ENCODE measurements at places on chromosomes 1 and 21. TPM values are rescaled to one million over a fixed set of nuclear protein-coding genes. Genes with fewer than 3 reads are reported as not detected.

The TCHH gene
- 1.4 TPM for polyA plus RNA-seq

The SPRR1A gene
- polyA plus RNA-seq, result 41.1 TPM

The NBPF3 gene
- polyA plus RNA-seq, result 1.6 TPM

The IL19 gene
- 1.0 TPM for polyA plus RNA-seq

The FAM72D gene
- polyA plus RNA-seq, result 2.0 TPM

The S100A9 gene
- 1,119 TPM for polyA plus RNA-seq

The PCSK9 gene
- 0.05 TPM for polyA plus RNA-seq

The CLCA4 gene
- 0.59 TPM for polyA plus RNA-seq

The TPTE gene
- polyA plus RNA-seq, result not detected

The FALEC gene
- polyA plus RNA-seq, result 0.16 TPM

The CDC7 gene
- 8.1 TPM for polyA plus RNA-seq

GRCh38 chr21:29829564-29830275 is 110.1 kb downstream of the GRIK1 start:
- no peak overlapping the region for H3K4me3 ChIP-seq
- DNase-seq, result no peak
- H3K27ac ChIP-seq, result no peak overlapping the region
- H3K36me3 ChIP-seq, result no peaks in the 10 kb centered on the region

- H3K4me3 ChIP-seq, result no peak overlapping the region
- no peaks in the 10 kb centered on the region for H3K27me3 ChIP-seq
These were observed 11.3 kb upstream of the LRRC8D start for GRCh38 chr1:89809556-89809955.

DNA sequence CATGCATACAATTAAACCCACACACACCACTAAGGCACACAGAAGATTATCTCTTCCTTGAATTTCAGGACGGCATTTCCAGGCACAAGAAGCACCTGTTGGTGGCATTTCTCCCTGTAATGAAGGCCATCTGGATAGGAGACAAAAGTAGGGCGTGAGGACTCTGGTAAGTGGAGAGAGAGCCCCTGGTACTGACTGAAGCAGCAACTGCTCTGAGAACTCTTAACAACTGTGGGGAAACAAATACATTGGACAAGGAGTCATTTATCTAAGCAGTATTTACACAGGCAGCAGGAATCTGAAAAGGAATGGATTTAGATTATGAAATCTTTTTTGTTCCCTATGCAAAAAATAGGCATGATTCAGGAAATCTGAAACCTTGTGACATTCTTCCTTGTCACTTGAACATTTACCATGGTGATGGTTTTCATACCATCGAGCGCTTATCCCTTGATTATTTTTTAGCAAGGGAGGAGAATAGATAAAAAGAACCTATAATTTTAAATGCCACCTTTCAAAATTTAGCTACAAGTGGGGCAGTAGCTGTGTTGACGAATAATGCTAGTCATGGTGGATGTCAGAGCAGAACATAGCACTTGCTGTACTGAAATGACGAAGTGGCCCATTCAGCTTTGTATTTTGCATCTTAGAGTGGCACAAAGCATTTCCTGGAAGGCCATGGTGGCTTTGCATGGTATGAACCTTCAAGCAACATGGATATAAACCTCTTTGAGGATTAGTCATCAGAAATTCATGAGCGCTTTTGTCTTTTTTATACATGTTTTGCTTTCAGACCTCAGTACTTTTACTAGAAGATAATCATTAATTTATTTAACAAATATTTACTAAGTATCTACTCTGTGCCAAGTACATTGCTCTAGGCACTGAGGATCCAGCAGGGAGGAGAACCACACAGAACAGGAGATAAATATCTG is 362.0 kb downstream of the ADGRL2 start:
- H3K27me3 ChIP-seq, result no peaks in the 10 kb centered on the region
- no peak overlapping the region for H3K4me3 ChIP-seq
- no peak for DNase-seq

DNA sequence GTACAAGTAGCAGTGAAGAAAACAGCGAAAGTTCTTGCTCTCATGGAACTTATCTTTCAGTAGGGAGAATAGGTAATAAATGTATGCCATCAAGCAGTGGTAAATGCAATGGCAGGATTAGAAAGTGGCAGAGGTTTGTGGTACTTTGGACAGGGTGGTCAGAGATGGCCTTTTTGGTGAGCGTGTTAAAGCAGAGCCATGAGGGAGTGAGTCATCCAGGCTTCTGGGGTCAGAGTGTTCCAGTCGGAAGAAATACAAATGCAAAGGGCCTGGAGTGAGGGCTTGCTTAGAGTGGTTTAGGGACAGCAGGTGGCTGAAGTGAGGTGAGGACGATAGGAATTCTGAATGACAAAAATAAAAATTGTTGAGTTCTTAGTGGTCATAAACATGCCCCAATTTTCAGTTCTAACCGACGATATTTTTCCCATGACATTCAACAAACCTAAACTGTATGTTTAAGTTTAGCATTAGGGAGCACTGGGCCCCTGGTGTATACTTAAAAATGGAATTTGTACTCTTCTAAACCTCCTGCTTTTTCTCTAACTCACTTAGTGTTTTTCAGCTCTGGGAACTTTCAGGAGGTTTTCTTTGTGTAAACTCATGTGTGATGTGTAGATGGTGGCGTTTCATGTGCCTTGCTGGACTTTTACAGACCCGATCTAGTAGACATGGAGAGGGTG is 78.2 kb downstream of the MACF1 start:
- DNase-seq, result no peak
- no peak overlapping the region for H3K4me3 ChIP-seq
- H3K36me3 ChIP-seq, result peaks cover 49% of the 10 kb centered on the region
- H3K27me3 ChIP-seq, result no peaks in the 10 kb centered on the region

DNA sequence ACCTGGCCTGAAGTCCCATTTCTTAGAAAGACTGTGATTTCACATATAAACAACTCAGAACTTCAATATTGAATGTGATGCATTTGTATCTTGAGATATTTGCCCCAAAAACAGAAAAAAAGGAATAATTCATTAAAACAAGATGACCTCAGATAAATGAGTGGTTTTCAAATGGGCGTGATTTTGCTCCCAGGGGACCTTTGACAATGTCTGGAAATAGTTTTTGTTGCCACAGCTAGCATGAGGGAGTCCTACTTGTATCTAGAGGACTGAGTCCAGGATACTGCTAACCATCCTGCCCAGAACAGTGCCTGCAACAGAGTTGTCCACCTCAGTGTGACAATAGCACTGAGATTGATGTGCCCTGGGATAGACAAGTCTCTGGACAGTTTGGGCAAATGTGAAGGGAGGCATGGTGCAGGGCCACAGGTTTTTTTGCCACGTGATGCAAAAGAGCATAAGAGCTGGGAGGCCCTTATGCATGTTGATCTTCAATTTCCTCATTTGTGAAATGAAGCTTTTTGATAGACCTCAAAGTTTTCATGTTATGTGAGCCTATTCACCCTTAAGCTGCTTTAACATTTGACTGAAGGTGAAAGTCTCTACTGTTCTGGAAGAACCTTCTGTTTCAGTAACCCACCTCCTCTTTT is 46.2 kb downstream of the MAP3K7CL start:
- no peak for DNase-seq
- H3K4me3 ChIP-seq, result no peak overlapping the region
- no peak overlapping the region for H3K27ac ChIP-seq
- no peaks in the 10 kb centered on the region for H3K27me3 ChIP-seq
- no peaks in the 10 kb centered on the region for H3K36me3 ChIP-seq

DNA sequence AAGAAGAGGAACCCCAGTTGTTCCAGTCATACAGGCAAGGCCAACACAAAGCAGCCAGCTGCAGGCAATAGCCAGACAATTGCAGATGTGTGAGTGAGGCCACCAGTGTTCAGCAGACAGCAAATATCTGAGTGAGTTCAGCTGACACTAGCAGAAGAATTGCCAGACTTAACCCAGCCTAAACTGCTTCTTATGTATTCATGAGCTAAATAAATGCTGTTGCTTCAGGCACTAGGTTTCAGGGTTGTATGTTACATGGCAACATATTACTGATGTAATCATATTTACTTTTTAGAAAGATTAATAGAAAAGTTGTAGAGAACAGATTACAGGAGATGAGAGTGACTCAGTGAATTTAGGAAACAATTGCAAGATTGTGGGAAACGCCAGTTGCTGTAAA is 129.8 kb upstream of the CHODL start:
- no peaks in the 10 kb centered on the region for H3K4me1 ChIP-seq
- H3K4me3 ChIP-seq, result no peak overlapping the region
- H3K27ac ChIP-seq, result no peak overlapping the region
- no peaks in the 10 kb centered on the region for H3K36me3 ChIP-seq

DNA sequence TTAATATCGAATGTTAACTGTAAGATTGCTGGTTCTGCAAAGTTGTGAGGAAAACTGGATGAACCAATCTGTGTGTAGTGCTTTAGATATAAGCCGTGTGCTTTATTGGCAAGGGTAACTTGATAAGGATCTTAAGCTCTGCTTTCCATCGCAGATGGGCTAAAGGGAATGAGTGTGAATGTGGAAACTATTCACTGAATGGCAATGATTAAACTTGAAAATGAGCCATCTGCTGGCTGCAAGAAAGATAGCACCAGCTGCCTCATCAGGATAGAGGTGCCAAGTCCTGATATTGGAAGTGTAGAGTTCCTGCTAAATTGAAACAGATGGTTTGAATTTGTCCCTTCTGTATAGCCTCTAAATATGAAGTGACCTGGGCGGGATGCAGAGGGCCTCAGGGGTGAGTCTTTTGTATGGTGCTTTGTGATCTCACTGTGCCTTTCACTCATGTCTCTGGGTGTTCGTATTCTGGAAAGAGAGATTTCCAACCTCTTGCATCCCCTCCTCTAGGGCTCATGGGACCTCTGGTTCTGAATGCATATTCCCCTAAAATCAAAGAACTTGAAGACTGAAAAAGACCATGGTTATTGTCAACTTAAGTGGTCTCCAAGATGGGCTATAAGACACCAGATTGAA is 9.2 kb downstream of the FCRL3 start:
- H3K27me3 ChIP-seq, result no peaks in the 10 kb centered on the region
- H3K4me1 ChIP-seq, result no peaks in the 10 kb centered on the region
- no peak overlapping the region for H3K4me3 ChIP-seq
- peak; percentile 4 for DNase-seq

GRCh38 chr1:84973498-84974334 is 23.2 kb downstream of the MCOLN2 start:
- no peaks in the 10 kb centered on the region for H3K4me1 ChIP-seq
- no peaks in the 10 kb centered on the region for H3K27me3 ChIP-seq
- DNase-seq, result no peak
- no peak overlapping the region for H3K27ac ChIP-seq
- H3K36me3 ChIP-seq, result no peaks in the 10 kb centered on the region

DNA sequence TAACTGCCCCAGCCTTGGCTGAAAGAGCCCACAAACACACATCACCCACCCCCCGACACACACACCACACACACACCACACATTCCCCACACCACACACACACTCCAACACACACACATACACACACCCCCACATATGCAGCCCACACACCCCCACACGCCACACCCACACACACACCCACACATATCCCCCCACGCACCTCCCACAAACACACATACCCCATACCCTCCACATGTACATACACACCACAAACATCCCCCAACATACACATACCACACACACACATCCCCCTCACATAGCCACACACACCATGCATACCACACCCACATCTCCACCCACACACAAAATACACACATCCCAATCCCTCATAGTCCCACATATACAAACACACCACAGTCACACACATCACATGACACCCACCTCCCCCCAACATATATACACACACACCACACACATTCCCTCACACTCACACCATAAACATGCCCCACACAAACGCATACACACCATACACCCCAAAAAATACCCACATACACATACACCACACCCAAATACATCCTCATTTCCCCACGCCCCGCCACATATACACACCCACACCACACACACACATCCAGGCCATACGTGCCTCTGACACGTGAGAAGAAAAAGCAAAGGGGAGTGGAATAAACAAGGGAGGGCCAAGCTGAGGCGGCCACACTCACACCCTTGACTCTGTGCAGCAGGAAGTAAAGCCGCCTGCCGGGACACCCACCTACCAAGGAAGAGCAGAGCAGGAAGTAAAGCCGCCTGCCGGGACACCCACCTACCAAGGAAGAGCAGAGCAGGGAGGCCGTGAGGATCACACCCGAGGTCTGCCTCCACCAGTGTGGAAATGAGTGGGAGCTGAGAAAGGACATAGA is 53.7 kb downstream of the HSF2BP start:
- peaks cover 42% of the 10 kb centered on the region for H3K4me1 ChIP-seq
- no peaks in the 10 kb centered on the region for H3K36me3 ChIP-seq
- no peak overlapping the region for H3K27ac ChIP-seq
- H3K27me3 ChIP-seq, result no peaks in the 10 kb centered on the region
- no peak for DNase-seq
- H3K4me3 ChIP-seq, result no peak overlapping the region

- H3K4me1 ChIP-seq, result peaks cover 8% of the 10 kb centered on the region
- H3K4me3 ChIP-seq, result peak overlapping the region; percentile 36
- peaks cover 18% of the 10 kb centered on the region for H3K27me3 ChIP-seq
- H3K27ac ChIP-seq, result no peak overlapping the region
These were observed 562 bp downstream of the DYNLT5 start for GRCh38 chr1:66752671-66753371.

Data from thymus (tissue), 14 donors.